ENCODE measurements at places on chromosomes 2 and 18.

DNA sequence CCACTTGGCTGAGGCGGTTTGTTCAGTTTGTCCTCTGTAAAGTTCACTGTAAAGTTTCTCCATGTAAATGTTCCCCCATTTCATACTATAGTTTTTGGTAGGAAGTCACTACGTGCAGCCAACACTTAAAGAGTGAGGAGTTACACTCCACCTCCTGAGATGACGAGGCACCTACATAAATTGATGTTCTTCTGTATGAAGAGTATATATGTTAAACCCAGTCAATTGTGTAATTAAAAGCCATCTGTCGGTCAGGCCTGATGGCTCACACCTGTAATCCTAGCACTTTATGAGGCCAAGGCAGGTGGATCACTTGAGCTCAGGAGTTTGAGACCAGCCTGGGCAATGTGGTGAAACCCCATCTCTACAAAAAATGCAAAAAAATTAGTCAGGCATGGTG lies 7.6 kb downstream of the PIGN start:
- no peak for DNase-seq

DNA sequence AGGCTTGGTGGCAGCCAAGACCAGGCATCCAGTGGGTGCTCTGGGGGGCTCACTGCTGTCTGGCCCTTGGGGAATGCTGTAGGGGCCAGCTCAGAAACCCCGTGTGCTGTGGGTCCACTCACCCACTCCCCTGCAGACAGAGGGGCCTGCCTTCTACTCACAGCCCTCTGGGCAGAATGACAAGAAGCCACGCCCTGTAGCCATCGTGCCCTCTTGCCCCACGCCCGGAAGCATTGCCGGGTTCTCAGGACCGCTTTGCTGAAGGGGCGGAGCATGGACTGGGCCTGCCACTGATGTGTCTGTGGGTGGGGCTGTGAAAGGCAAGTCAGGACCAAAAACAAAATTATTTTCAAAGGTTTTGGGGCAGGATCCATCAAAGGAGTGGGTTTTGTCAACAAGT lies 27.8 kb downstream of the GLI2 start:
- DNase-seq: no peak

- DNase-seq: no peak
Measured at GRCh38 chr2:142139384-142139783, 8.6 kb upstream of the LRP1B start.

DNA sequence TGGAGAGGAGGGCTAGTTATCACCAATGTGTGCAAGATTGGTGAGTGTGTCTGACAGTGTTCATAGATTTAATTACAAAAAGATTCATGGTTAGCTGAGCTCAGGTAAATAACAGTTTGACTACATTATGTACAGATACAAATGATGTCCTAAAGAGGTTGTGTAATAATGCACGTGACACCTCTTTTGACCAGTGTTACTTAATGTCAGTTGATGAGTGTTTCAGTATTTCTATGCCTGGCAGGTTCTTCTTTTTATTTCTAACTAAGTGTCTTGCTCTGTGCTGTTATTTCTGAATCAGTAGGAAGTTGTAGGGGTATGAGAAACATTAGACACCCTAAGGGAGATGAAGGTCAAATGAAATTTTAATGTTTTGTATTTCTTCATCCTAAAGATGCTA lies 7.9 kb upstream of the INHBB start:
- no peak for DNase-seq
